AG09319 (cell line): ENCODE measurements at places on chromosomes 3 and 15.

GRCh38 chr3:141276398-141276797, 44.8 kb downstream of the PXYLP1 start:
- no peak for DNase-seq

DNA sequence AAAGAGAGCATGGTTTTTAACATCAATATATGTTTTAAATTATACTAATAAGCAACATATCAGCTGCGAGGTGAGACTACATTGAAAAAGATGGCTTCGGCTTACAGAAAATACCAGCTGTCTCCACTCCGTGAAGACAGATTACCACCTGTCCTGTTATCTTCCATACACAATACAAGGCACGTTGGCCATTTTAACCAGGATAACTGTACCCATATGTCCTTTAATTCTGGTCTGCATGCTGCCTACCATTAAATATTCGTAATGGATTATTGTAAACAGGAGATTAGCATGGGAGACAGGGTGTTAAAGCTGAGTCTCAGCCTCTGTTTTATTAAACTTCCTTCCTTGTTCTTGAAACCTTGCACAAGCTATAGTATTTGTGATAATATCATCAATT, 855.5 kb downstream of the ROBO1 start:
- DNase-seq = no peak

DNA sequence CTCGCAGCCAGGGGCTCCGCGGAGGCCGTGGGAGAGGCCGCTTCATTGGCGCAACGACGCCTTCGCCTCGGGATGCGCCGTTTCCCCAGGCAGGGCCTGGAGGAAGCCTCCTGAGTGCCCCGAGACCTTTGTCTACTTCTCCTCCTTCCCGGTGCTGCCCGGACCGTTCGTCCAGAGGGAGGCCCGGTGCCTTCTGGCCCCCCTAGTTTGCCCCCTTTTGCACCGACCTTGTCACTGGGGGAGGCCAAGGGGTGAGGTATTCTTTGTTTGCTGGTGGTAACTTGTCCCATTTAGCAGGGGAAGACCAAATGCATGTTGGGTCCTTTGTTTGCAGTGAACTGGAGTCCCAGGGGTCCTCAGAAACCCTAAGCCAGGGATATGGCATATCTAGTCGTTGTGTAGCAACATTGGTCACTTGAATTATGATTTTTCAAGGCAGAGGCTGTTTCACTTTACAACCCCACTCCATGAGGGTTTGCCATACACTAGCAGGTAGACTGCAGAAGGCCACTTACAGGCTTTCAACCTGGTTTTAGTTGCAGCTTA, 615 bp downstream of the DHX30 start:
- DNase-seq = no peak

DNA sequence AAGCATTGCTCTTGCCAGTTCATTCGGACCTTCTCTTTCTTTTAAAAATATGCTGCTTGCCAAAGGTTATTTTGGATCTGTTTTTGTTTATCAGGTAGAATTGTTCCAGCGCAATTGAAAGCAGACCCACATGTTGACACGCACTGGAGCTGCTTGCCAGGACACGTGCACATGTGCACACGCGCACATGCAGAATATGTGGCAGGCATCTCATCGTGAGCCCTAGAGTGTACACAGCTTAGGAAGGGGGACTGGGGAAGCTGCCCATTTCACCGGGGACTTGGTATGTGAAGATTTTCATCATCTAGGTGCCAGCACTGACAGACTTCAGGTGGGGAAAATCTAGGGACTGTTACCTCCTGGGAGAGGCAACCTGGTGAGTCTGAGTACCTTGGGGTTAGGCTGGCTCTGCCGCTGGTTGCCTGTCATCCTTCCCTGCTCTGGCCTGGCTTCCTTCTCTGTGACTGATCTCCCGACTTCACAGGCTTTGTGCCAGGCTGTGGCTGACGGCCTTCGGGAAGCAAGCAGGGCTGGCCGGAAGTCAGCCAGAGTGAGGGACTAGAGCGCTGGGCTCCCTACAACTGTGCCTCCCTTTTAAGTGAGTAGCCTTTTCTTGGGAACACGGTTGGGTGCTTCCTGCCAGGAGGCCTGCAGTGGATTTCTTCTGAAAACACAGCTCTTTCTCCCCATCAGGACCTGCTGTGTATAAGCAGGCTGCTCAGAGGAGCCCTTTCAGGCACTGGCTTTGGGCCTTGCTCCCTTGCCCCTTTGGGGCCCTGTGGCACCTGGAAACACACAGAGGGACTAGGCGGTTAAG, 129.3 kb downstream of the EEFSEC start:
- DNase-seq = peak; percentile 53

DNA sequence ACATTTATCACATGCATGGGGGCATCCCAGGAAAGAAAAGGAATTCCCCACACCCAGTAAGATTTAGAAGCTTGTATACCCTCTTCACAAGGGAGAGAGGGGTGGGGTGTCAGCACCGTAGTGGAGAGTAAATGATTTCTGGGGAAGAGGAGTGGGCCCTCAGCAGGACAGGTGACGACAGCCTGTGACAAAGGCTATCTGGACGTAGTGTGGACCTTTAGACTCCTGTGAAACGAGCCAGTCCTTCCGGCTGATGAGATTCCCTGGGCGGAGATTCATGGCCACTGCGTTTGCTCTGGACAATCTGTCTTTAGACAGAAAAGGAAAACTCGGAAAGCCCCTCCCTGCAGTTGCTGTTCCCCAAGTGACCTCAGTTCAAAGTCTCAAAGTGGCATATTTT, 1.7 kb upstream of the FAM3D start:
- no peak for DNase-seq

- no peak for DNase-seq
Observed at GRCh38 chr15:60945196-60945595, 283.9 kb downstream of the RORA start.

DNA sequence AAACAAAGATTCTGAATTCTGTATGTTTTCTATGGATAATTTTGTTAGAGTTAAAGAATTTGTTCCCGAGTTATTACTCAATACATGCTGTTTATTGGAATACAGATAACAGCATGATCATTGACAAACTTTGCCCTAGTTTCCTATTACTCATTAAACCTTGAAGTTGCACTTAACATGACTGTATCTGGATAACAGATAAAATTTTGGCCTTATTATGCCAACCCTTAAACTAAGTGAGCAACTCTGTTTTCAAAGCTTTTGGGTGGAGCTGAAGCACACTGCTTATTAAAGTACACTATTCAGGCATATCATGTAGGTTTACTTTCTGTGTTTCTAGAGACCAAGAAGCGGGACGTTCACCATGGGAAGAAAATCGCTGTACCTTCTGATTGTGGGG, at the start of gene AADAC:
Gene AADAC (plus strand): TSS at position 318 of the 400 bp plus-strand sequence. CDS start 47 bp downstream, at position 365.
- DNase-seq = no peak

GRCh38 chr15:78007211-78007931, 70.1 kb downstream of the TBC1D2B start:
- DNase-seq = no peak

DNA sequence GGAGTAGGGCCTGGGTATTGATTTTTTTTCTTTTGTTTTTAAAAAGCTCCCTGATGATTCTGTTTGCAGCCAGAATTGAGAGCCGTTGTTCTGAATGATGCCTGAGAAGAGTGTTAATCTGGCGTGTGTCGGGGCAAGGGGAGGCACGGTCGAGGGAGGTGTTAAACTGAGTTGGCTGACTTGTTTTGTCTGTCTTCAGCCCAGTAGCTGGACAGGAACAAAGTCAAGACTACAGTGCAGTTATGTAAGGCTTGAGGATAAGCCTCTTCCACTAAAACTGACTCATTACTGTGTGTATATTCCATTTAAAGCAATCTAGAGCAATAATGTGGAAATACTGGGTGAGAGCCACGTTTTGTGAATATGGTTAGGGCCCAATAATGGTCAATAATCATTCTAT, 119.0 kb upstream of the DLG1 start:
- DNase-seq = no peak

DNA sequence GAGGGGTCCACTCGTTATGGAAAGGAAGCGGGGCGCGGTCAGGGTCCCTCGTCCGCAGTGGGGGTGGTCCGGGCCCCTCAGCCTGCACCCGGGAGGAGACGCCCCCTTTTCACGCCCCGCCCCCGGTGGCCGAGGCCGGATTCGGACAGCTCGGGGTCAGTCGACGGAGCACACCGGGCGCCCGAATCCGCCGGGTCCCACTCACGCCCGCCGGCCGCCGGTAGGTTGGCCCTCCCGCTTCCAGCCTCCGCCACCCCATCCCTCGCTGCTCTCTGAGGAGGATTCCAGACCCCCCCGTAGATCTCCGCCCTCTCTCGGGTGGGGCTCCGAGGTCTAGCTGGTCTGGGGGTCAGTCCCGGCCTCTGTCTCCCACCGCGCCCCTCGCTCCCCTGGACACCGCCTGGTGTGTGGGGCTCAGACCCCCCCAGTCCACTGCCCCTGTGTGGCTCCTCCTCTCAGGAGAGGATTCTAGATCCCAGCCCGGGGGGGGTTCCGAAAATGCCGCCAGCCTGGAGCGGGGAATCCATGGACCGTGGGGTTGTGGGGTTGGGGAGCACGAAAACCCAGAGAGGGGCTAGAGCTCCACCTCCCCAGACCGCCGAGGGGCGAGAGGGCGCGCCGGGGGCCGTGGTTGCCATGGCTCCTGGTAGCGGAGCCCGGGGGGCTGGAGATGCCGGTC, 725 bp downstream of the CHL1 start:
- no peak for DNase-seq
